ENCODE measurements at places on chromosomes 2 and 18.

DNA sequence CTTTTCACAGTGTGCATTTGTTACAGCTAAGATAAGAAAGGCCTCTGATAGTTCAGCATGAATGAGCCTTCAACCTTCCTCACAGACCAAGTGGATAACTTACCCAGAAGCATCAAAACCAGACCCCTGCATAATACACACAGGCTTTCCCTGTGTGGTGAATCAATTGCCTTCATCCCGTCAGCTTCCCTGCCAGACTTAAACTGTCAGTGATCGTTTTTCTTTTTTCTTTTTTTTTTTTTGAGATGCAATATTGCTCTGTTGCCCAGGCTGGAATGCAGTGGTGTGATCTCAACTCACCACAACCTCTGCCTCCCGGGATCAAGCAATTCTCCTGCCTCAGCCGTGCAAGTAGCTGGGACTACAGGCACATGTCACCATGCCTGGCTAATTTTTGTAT lies 20.5 kb upstream of the SLC35F5 start:
- no peak for DNase-seq

- no peak for DNase-seq
These were observed 144.5 kb downstream of the USP34 start for GRCh38 chr2:61326423-61326822.

DNA sequence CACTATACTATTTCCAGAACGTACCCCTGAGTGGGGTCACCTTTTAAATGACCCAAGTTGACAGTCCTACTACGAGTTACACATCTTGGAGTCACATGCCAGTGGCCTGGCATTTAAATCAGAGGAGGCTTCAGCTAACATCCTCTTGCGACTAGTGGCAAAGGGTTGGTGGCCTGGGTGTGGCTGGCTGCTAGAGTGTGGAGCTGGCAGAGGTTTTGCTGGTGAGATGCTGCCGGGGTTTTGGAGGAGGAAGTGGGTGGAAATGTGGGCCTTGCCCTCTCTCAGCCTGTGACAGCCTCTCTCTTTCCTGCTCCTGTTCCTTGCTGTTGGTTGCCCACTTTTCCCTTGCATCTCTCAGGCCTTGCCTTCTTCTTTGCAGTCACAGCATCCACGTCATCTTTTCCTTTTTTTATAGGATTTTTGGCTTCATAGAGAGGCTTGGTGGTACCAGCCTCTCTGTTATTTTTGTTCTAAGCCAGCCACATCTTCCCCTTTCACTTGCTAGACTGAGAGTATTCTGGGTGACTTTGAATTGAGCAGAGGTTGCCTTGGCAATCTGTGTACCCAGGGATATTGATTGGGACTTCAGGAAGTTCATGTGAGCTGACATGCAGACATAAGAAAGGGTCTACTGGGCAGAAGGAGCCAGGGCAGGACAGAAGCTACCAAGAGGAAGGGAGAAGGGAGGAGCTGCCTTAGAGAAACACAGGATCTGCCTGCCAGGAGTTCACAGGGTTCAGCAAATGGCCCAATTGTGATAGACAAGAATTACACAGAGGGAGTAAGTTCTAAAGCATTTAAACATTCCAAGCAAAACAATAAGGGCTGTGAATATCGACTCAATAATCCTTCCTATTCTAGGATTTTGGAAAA lies 55.4 kb downstream of the CDC42EP3 start:
- DNase-seq, result no peak

DNA sequence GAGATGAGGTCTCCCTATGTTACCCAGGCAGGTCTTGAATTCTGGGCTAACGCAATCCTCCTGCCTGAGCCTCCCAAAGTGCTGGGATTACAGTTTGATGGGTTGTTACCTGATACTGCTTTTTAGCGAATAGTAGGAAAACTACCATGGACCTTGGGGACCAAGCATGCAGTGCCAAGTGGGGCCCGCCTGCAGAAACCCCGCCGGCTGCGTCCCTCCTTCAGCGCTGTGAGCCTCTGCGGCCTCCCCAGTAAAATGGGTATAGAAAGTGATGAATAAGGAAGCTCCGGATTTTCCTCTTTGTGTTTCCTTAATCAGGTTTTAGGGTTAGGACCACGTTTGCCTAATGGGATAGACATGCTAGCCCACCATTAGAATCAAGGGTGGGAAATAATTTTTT lies 30.4 kb downstream of the RAMP1 start:
- DNase-seq, result no peak

DNA sequence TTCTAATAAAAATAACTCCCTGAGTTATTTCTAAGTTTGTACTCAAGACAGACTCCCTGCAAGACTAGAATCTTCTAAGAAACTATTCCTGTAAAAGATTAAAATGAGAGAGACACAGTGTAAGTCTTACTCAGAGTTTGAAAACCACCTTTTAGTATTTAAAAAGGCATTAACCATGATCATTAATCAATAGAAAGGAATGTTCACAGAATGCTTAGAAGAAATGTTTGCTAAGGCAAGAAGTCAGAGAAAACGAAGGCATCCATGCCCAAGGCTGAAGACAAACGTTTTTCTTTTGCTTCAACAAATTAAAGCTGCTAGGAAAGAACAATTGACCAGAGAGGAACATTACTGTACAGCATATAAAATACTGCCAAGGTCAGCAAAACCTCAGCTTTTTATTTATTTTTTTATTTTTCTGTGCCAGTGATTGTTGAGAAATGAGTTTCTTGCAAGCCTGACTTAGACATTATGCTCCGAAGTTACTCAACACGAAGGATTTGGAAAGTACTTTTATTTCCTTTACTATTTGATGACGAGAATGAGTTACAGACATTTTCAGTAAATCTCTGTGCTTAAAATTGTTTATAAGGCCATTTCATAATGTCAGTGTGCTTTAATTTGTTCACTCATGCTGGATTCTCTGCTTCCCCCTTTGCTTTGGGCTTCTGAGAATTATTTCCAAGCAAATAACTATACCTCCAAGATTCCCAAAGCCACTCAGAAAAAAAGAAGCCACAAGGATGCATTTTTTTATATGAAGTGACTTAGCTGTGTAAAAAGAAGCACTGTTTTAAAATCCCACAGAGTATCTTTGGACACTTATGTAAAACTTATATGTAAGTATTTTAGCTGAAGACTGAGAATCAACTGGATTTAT lies 20.5 kb downstream of the RND3 start:
- DNase-seq, result no peak

GRCh38 chr2:148952621-148953020 lies 77.6 kb downstream of the KIF5C start:
- no peak for DNase-seq

DNA sequence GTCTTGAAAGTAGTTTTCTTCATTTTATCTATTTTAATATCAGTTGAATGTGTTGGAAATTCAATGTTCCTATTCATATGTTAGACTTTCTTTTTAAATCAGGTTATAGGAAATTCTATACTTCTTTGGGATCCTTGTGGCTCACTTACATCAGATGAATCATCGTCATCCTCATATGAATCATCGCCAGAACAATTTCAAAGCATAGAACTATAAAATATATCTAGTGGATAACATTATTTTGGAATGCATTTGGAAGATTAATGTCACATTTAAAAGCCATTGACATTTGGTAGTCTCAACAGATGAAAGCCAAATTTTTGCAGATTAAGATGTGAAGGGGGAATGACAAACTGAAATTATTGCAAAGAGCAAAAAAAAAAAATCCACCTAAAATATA lies 94.1 kb downstream of the FAM161A start:
- DNase-seq, result peak; percentile 41

DNA sequence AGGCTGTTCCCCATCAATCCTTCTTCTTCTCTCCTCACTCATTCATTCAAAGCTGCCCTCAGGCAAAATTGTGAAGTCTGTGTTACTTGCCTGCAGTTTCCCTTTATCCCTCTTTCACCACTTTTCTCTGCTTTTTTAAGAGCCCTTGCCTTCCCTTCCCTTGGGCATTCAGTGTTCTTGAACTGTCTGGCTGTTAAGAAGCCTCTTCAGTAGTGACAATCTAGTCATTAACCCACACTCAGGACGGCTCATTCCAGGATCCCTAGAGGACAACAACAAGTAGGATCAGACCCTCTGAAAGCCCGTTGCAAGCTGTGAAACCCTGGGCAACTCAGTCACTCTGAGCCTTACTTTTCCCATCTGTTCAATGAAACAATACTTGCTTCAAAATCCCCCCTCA lies 615.7 kb downstream of the EPHA4 start:
- DNase-seq, result no peak

DNA sequence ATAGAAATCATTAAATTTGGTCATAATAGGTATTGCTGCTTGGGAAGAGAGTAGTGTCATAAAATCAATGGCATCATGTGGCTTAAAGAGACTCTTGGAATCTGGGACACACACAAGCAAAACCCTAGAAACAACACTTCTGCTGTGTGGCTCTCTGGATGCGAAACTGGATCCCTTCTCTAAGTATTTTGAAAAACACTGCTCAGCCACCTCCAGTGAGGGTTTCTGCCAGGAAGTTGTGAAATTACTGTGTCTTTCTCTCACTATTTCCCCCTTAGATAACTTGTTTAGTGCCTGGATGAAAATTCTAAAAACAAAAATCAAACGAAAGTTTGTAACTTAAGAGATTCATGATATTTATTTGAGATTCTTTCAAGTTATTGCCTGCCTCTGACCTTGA lies 163.8 kb downstream of the RHBDD1 start:
- no peak for DNase-seq

DNA sequence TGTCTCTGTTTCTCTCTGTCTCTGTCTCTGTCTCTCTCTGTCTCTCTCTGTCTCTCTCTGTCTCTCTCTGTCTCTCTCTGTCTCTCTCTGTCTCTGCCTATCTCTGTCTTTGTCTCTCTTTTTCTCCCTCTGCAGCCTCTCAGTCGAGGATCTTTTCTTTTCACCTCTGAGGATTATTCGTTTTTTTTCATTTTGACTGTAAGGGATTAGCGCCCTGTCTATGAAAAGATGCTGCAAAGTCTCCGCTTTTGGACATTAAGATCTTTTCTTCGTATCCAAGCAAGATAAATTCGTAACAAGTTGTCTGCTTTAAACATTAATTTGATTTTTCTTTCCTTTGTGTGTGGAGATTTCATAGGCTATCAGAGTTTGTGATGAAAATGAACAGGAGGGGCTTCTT lies 191.2 kb upstream of the TPO start:
- DNase-seq, result no peak

GRCh38 chr2:119267604-119268003 lies 44.0 kb downstream of the STEAP3 start:
- DNase-seq, result no peak

DNA sequence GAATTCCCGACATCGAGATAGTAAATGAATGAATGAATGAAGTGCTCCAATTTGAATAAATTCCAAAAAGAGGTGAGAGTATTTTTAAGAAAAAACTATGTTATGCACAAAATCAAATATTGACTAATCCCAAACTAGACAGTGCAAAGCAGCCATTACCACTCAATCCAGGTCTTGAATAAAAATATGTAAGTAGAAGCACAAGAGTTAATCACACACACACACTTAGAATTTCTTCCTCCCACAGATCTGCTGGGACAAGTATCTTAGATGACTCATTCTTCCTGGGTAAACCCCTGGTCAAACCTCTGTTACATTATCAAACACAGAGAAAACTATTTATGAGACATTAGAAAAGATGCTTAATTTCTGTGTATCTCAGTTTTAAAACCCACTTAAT lies 102.0 kb downstream of the PLA2R1 start:
- no peak for DNase-seq

DNA sequence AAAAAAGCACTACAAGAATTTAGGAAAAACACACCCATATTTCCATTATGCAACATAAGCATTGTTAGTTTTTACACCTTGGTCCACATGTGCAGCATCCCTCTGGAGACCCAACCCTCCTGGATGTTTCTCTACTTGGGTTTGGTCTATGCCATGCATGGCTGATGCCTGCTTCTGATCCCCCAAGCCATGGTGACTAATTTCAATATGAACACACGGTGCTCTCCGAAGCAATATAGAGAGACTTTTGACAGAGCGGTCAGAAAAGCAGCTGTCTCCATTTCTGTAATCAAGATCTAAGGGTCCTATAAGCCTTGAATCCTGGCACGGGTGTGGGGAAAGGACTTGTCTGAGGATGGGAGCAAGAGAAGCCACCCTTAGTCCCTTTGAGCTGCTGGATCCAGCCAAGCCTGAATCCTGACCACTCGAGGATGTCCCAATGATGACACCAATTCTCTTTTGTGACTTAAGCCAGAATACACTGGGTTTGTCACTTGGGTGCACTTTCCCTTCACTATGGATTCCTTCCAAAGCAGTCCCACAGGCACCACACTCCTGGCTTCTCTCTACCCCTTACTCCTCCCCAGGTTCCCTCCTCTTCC lies 91.5 kb downstream of the ACTR2 start:
- DNase-seq, result no peak

All from HS-27A (cell line).